ENCODE measurements at places on chromosomes 3 and 15.

DNA sequence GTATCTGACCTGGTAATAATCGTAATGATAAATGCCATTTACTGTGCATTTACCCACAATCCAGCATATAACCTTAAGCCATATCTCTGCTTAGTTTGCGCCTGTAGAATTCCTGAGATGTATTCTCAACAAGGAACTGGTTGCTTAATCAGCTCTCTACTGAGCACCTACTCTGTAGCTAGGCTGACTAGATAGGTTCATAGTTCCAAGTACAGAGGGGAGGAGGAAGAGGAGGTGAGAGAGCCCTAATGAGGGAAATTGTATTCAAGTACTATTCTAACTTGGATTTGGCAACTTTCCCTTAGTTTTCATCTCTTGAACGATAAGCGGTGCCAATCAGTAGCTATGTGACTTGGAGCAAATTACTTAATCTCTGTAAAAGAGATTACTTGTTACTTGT, 5.6 kb upstream of the AKAP13 start:
- DNase-seq: no peak

- DNase-seq: peak; percentile 52
Measured at GRCh38 chr3:132256989-132257388, 60.2 kb upstream of the ACP3 start.

DNA sequence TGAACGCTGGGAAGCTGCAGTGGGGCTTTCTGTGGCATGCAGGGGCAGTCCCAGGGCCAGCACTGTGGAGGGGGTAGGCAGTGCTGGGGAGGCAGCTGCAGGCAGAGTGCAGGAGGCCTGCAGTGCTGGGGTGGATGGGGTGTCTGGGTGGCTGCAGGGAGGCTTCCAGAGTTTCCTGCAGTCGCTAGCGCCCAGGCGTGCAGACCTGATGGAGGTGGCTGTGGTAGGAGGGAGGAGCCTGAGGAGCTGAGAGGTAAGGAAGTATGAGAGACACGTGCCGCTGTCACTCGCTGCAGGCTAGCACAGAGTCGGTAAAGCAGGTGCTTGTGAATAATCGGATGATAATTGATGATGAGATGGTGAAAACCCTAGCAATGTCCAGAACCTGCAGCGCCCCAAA, 16.3 kb downstream of the SYNM start:
- DNase-seq: no peak

DNA sequence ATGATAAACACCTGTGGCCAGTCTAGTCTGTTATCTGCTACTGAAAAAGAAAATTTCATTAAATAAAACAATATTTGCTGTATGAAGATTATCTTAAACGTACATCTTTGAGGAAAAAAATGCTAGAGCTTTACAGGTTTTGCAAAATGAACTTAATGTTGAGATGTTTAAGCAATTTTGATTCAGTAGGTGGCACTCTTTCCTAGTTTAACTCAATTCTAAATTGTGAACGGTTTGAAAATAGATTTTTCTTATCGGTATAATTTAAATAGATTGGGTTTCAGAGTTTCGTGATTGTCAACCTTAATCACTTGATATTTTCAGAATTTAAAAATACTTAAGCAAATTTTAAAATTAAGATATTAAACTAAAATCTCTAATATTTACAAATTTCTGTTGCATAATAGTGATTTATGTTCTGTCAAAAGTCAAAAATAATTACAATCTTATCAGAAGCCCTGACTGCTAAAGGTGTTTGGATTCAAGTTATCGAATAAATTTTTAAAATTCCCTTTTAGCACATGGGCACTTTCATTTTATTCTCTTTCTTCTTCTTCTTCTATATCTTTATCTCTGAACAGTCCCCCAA, 7.0 kb upstream of the RNF111 start:
- DNase-seq: no peak

GRCh38 chr3:55615694-55616295, 128.7 kb upstream of the WNT5A start:
- DNase-seq: no peak

Data from foreskin keratinocyte (primary cell).